ENCODE measurements at places on chromosomes 7 and 10. TPM values are rescaled to one million over a fixed set of nuclear protein-coding genes. Genes with fewer than 3 reads are reported as not detected.

Gene DMBT1
- not detected for total RNA-seq

Gene ATP6V0A4
- total RNA-seq: not detected

Gene INMT
- 0.52 TPM for total RNA-seq

Gene FFAR4
- under 0.01 TPM for total RNA-seq

Gene GRM3
- total RNA-seq: not detected

Gene SOSTDC1
- not detected for total RNA-seq

Gene MKX
- total RNA-seq: not detected

Gene VTI1A
- 65.4 TPM for total RNA-seq

Gene CAV2
- total RNA-seq: 4.1 TPM

Gene SH2D4B
- total RNA-seq: 0.10 TPM

Gene IRF5
- total RNA-seq: 26.7 TPM

Gene EGR2
- 11.9 TPM for total RNA-seq

Gene LRRC4
- 1.3 TPM for total RNA-seq

Data from mononuclear cell (primary cell).